ENCODE measurements at places on chromosomes 3 and 15.

GRCh38 chr3:171250444-171250843 lies 209.8 kb downstream of the TNIK start:
- no peak for DNase-seq

DNA sequence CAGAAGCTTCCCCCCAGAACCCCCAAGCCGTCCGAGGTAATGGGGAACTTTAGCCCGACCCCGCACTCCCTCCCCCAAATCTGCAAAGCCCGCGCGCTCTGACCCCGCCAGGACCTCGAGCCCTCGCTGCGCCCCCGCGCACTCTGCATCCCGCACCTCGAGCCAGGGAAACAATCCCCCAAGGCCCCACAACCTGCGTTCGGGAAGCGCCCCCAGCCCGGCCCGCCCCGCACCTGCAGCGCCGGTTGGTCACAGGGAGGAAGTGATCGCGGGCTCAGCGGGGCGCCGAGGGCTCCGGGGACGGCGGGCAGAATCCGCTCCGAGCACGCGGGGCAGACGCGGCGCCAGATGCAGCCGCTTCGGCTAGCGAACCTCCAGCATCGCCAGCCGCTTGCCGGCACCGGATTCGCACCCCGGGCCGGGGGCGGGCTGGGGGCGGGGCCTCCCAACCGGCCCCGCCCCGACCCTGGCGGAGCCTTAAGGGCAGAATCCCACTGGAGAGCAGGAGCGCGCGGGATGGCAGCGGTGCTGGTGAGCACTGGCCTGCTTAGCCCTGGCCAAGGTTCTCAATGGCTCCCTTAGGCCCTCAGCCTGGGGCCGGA lies at the start of gene CAMKV:
Gene CAMKV (minus strand): TSS at position 382 of the 602 bp plus-strand sequence. CDS start 7,518 bp downstream, outside the sequence.
- DNase-seq, result no peak

GRCh38 chr3:39150803-39151631 lies 2.4 kb downstream of the CSRNP1 start:
- DNase-seq, result no peak

- DNase-seq, result no peak
Measured at GRCh38 chr15:84600331-84600686, 500 bp upstream of the ZSCAN2 start.

- DNase-seq, result no peak
Measured at GRCh38 chr3:137770066-137770834, 6.1 kb downstream of the SOX14 start.

DNA sequence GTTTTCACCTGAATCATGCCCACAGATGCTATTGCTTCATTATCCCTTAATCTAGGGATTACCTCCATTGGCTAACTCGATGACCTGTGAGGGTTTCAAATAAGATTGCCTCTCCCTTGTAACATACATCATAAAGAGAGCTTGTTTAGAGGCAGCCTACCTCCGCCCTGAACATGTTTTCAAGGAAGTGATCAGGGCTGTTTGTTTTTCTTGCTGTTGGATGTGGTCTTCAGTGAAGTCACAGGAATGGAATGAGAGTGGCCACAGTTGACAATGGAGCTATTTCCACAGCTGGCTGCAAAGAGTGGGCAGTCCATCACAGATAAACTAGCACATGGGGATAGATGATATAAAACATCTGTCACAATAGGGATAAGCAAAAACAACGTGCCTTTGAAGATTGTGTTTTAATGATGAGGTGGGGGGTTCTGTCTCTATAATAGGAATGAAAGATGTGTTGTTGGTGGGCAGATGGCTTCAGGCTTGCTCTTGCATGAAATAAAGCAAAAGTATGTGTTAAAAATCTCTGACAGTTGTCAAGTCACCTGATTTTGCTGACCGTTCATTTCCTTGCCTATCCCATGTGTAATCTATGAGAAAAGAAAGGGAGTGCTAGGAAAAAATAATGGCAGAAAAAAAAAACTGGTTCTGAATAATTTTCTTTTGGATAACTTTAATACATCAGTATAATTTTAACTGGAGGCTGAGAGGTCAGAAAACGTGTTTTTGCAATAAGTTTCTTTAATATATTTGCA lies 642.3 kb downstream of the RBMS3 start:
- DNase-seq, result no peak

DNA sequence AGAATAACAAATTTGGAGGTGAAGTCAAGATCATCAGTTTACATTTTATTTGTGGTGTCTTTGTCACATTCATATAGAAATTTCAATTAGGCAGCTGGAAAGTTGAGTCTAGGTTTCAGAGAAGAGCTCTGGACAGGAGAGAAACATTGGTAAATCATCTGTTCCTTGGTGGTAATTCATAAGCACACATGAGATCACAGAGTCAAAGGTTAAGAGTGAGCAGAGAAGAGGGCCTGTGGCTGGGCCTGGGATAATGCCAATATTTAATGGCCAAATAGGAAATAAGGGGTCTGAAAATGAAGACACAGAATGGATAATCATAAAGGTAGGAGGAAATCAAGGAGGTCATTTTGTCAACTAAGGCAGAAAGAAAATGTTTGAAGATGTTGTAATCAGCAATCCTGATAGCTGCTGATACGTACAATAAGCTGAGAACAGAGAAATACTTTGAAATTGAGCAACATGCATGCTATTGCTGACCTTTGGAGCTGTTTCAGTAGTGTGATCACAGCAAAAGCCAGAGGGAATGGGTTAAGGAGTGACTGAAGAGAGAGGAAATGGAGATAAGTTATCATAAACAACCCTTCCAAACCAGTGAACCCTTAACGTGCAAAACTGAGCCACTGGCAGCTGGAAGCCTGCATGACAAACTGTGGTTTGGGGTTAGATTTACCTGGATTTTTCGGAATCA lies 692.8 kb downstream of the AGBL1 start:
- DNase-seq, result no peak

DNA sequence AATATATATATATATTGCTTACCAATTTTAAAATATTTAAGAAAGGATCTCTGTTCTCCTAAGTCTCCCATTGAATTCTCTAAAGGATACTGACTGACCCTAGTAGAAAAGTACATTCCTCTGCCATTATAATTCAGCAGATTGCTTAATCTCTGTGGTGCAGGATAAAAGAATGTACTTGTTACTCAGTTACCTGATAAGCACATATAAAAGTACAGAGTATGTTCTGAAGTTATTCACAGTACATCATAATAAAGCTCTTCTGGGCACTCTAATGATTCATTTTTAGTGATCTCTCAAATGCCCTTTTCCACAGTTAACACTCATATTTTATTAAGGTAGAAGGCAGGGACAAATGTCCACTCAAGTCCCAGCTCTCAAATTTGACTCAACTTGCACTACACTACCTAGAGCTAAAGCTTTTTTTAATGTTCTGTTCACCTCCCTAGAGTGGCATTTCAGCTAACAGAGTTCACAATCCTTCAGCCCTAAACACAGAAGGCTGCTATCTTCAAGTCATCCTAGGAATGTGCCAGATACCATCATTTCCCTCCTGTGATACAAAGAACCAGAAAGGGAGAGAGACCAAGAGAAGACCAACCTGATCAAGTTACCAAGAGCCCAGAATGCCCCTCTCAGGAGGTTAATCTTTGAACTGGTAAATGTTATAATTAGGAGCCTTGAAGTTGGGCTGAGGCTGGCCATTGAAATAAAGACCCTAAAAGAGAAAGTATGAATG lies 53.3 kb downstream of the MEIS2 start:
- no peak for DNase-seq

GRCh38 chr3:125078951-125079674 lies 23.3 kb upstream of the HEG1 start:
- no peak for DNase-seq

GRCh38 chr15:101038327-101039003 lies 119.3 kb downstream of the LRRK1 start:
- no peak for DNase-seq

DNA sequence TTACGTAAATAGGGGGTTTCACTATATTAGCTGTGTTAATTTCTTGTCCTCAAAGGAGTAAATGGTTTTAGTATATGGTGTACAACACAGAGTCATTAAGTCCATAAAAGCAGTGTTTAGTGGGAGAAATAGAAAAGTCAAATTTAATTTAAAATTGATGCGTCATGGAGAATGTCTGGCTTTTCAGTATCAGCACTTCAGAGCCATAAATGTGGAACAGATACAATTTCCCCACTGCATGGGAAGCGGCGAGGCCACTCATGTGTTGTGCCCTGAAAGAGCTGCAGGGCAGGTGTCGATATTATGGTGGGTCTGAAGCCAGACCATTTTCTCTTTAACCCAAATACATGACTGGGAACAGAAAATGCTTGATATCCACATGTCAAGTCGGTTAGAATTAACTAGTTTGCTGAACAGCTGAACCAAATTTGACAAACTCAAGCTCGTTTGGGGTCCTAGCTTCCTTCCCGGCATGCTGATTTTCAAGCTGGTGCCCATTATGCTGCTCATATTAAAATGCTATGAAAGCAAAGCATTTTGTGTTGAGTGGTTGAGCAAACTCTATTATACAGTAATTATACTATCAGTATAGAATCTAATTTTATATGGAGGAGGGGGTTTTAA lies 364.6 kb upstream of the TBL1XR1 start:
- DNase-seq, result no peak

DNA sequence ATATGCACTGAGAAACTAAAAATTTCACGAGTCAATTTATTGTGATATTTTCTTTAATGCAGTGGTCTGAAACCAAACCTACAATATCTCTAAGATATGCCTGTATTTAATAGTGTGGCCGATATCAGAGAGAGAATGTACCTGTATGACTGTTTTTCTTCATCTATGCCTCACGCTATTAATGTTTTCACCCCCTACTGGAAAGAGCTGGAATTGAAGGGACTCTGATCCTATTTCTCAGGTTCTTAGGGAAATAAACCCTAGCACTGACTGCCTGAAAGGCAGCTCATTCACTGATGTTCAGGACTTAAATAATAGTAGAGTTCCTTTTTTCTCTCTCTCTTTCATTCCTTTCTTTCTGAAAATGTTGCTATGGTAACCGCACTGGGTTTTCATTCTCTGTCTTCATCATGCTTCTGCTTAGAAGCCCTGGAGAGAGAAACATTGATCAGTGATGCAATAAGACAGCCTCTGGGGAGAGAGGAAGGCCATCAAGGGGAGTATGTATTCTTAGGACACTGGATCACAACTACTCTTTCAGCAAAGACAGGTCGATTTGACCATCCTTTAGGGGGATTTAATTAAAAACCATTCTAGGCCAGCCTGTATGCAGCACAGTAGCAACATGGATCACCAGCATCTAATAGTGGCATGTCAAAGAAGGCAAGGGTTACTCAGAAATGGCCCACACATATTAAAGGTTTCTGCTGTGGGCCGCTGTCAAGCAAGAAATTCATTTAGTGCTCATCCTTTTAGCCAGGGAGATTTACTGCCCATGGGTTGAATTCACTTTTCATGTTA lies 1135.7 kb downstream of the IGSF11 start:
- DNase-seq, result no peak

Measured in stimulated activated CD8-positive, alpha-beta memory T cell treated with anti-CD3 and anti-CD28 coated beads, Interleukin-7, amount 100 ng/mL, for 1 hour (primary cell).